ENCODE measurements at places on chromosomes 3 and 15.

DNA sequence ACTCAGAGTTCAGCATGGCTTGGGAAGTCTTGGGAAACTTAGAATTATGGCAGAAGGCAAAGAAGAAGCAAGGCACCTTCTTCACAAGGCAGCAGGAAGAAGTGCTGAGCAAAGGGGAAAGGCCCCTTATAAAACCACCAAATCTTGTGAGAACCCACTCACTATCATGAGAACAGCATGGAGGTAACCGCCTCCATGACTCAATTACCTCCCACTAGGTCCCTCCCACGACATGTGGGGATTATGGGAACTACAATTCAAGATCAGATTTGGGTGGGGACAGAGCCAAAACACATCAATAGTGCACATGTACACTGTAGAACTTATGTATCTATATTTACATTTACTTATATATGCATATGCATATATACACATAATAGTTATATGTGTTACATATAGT, 565.3 kb upstream of the NR2F2 start:
- DNase-seq, result no peak

- DNase-seq, result peak; percentile 82
Measured at GRCh38 chr3:157066335-157067098, 93.4 kb downstream of the CCNL1 start.

- no peak for DNase-seq
Measured at GRCh38 chr3:156359368-156359767, 195.5 kb downstream of the SSR3 start.

- DNase-seq, result no peak
Measured at GRCh38 chr15:99143242-99143641, 38.4 kb downstream of the SYNM start.

DNA sequence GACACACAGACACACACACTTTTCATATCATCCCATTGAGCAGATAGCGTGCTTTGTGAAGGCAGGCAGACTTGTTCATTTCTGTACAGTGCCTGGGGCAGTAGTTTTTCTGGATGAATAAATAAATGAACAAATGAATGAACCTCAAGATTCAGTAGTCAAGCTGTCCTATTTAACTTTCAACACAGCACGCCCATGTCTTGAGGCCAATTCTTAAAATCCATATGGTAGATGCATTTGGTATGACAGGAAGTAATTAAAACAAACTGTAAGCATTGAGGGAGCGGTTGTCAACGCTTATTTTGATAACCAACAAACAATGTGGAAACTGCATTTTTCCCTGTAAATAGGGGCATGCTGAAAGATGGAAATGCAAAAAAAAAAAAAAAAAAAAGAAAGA, 80.0 kb upstream of the BNC1 start:
- no peak for DNase-seq

- DNase-seq, result peak; percentile 40
Measured at GRCh38 chr3:122691195-122691594, 10.6 kb downstream of the PARP14 start.

- no peak for DNase-seq
Measured at GRCh38 chr3:10602769-10603768, 97.7 kb upstream of the ATP2B2 start.

- peak; percentile 93 for DNase-seq
Measured at GRCh38 chr3:177150970-177151627, 46.2 kb downstream of the TBL1XR1 start.

- DNase-seq, result no peak
Measured at GRCh38 chr3:161239700-161240099, 18.6 kb downstream of the NMD3 start.

- DNase-seq, result peak; percentile 59
Measured at GRCh38 chr3:29889215-29889614, 608.3 kb downstream of the RBMS3 start.

- peak; percentile 34 for DNase-seq
Measured at GRCh38 chr3:178562947-178563232, 26.7 kb downstream of the KCNMB2 start.

DNA sequence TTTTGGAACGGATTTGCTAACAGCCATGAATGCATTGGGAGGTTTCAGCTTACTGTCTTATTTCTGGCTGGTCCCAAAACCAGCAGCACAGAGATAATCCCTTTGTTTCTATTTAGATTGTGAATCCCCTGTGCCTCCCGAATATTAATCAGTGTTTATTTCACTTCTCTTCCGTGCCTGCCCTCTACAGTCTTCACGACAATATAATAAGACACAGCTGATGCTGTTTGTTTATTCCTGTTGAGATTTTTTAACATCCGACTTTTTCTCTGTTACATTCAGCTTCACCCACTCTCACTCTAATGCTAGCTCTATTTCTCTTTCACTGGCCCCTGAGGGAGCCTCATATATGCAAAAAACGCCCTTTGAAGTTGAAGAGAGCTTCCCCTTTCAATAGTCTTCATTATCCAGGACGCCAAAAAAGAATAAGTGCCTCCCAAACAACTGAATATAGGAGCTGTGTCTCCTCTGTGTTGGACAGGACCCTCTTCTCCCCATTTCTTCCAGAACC, 995.3 kb downstream of the ROBO2 start:
- no peak for DNase-seq

- no peak for DNase-seq
Measured at GRCh38 chr15:40306908-40307307, 827 bp downstream of the PLCB2 start.

GRCh38 chr3:45978006-45978761, 17.4 kb downstream of the FYCO1 start:
- DNase-seq, result no peak

- DNase-seq, result no peak
Measured at GRCh38 chr3:132362329-132362728, 45.1 kb downstream of the ACP3 start.

DNA sequence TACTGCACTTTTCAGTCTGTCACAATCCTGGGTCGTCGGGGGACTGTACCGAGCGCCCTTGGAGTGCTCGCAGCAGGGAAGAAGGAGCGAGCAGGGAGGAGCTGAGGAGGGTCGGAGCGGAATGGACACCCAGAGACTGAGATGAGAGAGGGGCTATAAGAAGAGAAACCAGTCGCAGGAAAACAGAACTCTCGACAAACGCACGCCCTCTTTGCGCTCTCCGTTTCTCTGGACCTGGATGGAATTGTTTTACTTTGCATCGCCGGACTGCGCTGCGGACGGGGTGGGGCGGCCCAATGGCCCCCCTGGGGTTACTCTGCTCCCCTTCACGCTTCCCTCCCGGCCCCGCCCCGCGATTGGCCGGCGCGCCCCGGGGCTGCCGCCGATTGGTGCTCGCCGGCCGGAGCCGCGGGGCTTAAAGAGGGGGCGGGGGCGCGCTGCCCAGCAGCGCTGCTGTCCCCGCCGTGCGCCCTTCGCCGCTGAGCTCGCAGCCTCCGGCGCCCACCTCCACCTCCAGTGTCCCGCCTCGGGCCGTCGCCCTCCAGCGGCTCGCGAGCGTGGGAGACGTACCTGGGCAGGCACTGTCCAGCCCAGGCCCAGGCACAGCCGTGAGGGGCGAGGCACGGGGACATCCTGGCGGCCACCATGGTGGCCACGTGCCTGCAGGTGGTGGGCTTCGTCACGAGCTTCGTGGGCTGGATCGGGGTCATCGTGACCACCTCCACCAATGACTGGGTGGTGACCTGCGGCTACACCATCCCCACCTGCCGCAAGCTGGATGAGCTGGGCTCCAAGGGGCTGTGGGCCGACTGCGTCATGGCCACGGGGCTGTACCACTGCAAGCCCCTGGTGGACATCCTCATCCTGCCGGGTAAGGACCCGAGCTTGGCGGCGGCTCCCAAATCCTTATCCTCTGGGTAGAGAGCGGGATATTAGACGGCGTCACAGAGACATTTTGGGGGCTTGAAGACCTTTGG, at the start of gene CLDN11:
Gene CLDN11, plus strand, starts transcription at position 447 of the 977 bp plus-strand sequence. Its CDS starts 199 bp downstream, at position 646.
- DNase-seq, result peak; percentile 77

DNA sequence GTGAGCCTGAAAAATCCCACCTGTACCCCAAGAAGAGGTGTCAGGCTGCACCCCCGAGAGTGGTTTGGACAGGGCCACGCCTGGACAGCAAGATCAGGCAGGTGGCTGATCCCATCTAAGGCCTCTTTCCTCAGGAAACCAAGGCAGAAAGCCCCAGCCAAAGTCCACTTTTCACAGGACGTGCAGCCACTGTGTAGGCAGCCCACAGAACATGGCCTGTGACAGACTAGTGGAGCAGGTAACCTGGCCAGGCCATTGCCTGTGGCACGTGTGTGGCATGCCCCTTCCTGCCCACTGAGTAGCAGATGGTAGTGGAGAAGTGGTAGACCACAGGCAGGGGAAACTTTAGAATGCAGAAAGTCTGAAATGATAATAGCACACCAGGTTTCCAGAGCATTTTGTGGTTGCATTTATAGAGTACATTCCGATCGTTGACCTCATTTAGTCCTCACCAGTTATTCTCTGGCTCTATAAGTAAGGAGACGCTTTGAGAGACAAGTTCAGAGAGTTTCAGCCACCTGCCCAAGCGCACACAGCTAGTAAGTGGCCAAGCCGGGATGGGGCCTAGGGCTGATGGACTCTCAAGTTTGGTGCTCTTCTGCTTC, 68.7 kb downstream of the AAGAB start:
- DNase-seq, result peak; percentile 66

- DNase-seq, result no peak
Measured at GRCh38 chr15:74228723-74229081, 7.4 kb upstream of the CCDC33 start.

- DNase-seq, result no peak
Measured at GRCh38 chr3:112424394-112424793, 74.9 kb downstream of the BTLA start.

DNA sequence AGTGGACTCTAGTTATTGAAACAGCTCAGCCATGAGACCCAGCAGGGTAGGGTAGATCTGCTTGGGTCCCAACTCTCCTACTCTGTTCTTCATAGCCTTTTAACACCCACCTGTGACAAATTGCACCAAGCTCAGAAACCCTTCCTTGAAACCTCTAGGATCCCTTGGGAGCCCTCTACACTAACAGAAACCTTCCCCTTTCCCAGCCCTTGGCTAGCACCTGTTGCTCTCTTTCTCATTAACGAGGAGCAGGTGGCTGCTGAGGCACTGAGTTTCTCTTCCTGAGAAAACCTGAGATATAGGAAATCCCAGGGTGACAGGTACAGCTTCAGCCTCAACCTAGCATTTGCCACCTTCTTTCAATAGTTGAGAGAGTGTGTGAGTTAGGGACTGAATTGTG, 88.3 kb upstream of the CLSTN2 start:
- DNase-seq, result no peak

DNA sequence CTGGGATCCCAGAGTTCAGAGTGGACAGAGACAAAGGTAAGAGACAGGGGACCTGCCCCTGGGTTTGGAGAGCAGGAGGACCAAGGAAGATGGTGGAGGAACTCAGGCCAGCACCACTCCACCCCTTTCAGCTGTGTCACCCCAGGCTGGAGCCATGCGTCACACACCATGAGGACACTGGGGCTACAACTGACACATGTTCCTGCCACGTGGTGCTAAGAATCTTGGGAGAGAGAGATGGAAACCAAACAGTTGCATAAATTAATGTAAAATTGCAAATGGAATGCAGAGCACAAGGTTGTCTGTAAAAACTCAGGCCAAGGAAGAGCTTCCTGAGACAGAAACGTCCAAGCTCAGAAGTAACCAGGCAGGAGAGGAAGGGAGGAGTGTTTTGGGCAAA, 22.7 kb upstream of the VPS33B start:
- DNase-seq, result no peak

DNA sequence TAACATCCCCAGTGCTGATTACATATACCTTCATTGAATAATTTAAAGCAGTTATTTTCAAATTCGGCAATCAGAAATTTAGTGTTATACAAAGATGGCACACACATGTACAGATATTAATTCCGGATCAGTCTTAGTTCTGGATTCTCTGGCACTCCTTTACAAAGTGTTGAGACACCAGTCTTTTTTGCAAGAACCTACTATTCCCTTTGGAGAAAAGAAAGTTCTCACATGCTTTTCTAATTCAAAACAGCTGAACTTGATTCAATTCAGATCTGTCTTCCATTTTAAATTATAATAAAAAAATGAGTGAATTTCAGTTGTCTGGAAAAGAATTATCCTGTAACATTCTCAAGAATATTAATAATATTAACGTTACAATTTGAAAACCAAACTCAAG, 20.4 kb downstream of the CCDC191 start:
- no peak for DNase-seq

DNA sequence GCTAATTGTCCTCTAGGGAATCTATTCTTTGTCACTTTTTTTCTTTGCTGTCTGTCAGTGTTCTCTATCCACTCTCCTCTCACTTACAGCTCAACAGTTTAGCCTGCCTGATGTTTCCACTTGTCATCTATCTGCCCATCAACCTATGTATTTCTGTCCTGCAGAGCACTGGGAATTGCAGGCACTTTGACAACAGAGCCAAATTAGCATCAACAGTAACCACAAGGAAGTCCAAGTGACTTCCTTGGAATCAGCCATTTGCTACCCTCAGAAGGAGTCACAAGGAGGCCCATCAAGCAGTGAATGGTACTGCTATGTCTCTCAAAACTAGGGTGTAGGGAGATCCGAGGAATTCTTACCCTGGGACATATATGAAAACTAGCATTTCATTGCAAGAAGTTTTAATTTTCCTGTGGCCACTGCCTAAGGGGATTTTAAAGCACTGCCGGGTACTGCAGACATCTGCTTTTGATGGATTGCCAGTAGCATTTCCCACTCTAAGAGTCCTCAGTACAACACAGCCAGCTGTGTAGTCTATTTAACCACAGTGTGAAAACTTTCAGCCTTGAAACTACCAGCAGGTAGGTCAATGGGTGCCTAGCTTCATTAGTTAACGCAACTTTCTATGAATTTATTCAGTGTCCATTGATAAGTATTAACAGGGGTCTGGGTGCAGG, 898.8 kb downstream of the NTRK3 start:
- DNase-seq, result no peak

DNA sequence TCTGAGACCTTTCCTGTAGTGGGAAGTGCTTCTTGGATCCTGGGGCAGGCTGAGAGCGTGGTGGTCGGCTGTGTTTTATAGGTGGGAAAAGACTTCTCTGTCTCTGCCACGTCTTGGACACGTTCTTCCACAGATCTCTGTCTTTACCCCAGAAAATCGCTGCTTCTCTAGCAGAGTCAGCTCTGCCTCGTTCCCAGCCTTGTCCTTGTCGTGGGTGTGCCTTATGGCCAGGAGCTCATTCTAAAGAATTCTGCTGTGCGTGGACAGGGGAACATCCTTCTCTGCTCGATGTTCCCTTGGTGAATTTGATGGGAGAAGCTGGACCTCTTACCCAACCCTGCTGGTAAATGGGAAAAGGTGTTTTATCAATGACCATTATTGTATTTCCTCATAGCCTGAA, 433.1 kb upstream of the C2CD4B start:
- no peak for DNase-seq

GRCh38 chr3:83523470-83524073, 1435.2 kb upstream of the CADM2 start:
- peak; percentile 47 for DNase-seq

- no peak for DNase-seq
Measured at GRCh38 chr15:79378394-79379109, 53.6 kb upstream of the MINAR1 start.

DNA sequence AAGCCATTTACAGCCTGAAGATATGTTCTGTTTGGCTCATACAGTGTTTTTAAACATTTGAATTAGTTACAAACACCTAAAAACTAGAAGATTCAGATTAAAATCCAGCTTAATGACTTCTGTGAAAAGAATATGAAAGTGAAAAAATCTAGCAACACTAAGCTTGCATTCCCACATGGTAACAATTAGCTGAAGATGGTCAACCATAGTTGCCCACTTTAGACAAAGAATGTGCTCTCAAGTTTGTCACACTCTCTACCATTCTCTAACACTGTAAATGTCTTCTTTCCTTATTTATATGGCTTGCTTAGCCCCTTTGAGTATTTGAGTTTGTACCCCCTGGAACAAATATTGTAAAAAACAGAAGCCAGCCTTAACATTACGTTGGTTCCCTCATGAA, 32.7 kb downstream of the HDGFL3 start:
- DNase-seq, result peak; percentile 16

- peak; percentile 3 for DNase-seq
Measured at GRCh38 chr15:47689660-47690059, 27.6 kb upstream of the SEMA6D start.
